ENCODE measurements at places on chromosomes 12 and 14.

DNA sequence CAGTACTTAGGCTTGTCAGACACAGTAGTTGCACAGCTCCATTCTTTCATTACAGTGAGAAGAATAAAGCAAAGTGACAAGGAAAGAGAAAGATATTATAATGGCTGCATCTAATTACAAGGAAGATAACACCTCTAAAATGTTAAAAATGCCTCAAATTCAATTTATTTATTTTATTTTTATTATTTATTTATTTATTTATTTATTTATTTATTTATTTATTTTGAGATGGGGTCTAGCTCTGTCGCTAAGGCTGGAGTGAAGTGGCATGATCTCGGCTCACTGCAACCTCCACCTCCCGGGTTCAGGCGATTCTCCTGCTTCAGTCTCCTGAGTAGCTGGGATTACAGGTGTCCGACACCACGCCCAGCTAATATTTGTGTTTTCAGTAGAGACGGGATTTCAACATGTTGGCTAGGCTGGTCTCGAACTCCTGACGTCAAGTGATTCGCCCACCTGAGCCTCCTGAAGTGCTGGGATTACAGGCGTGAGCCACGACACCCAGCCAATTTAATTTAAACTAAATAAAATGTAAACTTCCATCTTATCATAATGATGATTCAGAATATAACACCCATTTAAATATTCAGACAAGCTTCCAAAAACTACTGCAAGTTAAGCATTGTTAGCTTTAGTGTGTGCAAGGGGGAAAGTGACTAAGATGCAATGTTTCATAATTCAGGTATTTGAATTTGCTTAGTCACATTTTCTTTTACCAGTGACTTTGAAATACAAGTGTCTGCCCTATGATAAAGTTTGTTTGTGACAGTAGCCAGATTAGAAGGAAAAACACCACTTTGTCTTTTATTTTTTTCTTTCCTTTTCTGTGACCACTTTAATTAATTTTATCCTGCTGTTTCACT lies 2.4 kb upstream of the CFAP54 start:
- DNase-seq, result no peak

GRCh38 chr12:21818627-21819026 lies 44.1 kb upstream of the KCNJ8 start:
- DNase-seq, result no peak

- no peak for DNase-seq
Measured at GRCh38 chr14:35332517-35333263, 40.5 kb downstream of the PSMA6 start.

- no peak for DNase-seq
Measured at GRCh38 chr14:104971447-104972240, 6.5 kb downstream of the AHNAK2 start.

- DNase-seq, result no peak
Measured at GRCh38 chr12:56341616-56342015, 2.9 kb downstream of the IL23A start.

DNA sequence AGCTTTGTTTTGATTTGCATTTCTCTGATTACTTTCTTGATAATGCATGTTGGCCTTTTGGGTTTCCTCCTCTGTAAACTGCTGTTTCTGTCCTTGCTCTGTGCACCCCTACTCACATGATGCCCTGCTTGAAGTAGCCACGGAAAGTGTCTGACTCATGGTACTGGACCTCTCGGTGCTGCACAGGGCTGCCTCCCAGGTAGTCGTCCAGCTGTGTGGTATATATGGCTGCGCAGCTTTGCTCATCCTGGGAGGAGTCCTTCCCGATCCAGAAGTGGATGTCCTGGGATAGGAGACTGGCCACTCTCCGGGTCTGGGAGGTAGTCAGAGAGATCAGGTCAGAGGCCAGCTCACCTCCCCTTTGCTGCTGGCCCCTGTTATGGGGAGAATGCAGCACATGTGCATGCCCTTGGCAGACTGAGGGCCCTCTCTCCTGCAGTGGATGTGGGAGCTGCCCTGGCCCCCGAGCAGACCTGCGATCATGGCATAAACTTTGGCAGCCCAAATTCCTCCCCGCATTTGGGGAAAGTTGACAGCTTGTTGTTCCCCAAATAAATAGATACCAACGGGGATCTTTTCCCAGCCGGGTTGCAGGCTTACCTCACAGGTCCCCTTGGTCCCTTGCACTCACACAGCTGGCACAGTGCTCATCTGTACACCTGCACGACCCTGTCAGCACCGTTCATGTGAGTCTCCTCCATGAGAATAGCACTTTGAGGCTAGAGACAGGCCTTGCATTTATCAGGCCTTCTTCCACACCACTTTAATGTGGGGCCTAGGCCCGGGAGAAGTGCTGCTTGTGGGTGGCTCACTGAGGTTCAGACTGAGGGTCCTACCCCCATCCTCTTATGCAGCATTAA lies 5.2 kb downstream of the AVIL start:
- DNase-seq, result no peak

DNA sequence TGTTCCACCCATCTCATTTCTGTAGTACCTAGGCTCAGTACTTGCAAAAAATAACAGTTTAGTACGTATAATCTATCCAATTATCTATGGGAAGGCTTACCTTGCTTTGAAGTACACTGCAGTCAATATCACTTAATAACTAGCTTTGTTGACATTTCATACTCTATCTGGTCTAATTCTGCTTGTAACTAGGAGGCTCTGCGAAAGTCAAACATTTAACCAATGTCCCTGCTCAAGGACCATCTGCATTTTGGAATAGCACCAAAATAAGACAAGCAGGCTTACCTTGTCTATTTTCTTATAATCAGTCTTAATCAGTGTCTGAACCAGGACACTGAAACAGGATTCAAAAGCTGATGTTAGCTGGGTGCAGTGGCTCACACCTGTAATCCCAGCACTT lies 39.9 kb downstream of the SLC25A47 start:
- DNase-seq, result no peak

DNA sequence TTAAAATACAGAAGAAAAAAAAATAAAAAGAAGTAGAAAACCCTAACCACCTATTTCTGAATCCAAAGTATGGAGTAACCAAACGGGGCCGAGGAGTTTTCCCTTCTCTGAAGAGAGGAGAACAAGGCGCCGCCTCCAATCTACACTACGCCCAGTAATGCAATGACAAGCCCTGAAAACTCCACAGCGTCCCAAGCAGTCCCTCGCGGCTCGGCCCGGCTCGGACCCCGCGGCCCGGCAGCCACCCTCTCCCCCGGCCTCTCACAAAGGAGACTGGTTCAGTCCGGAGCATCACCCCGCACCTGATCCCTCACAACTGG lies 371 bp downstream of the CHD8 start:
- DNase-seq, result no peak

DNA sequence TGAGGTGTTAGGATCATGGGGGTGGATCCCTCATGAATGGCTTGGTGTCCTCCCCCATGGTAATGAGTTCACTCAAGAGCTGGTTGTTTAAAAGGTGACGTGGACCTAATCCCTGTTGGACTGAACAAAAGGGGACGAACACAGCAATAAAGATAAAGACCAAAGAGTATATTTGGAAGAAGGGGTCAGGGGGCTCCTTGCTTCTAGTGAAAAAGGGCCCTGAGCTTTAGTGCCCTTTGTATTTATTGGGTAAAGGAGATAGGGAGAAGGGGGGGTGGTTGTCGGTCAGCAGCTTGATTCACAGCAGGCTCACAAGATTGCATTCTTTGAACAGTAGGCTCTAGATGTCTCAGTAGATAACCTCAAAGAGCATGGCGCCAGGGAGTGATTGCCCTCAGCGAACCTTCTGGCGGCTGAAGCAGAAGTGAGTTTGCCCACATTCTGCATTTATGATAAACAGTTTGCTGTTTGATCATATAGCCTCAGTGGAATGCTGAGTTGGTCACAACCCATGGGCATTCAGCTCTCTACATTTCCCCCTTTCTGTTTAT lies 25.9 kb upstream of the MAPKAPK5 start:
- no peak for DNase-seq

DNA sequence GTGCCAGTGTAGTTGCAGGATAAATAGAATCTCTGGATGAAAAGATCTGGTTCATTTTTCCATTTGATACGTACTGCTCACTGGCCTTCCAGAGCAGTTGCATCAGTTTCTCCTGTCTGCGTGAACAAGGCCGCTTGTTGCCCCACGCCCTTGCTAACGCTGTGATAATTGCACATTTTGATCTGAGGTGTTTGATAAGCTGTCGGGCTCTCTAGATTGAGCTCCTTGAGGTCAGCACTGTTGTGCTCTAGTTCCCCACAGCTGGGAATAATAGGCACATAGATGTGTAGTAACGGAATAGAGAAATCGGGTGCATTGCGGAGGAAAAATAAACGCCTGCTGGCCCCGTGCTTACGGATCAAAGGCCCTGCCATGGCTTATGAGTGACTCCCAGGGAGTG lies 42.8 kb upstream of the TRAF3 start:
- no peak for DNase-seq

- DNase-seq, result no peak
Measured at GRCh38 chr12:62834971-62835547, 99.9 kb downstream of the PPM1H start.

DNA sequence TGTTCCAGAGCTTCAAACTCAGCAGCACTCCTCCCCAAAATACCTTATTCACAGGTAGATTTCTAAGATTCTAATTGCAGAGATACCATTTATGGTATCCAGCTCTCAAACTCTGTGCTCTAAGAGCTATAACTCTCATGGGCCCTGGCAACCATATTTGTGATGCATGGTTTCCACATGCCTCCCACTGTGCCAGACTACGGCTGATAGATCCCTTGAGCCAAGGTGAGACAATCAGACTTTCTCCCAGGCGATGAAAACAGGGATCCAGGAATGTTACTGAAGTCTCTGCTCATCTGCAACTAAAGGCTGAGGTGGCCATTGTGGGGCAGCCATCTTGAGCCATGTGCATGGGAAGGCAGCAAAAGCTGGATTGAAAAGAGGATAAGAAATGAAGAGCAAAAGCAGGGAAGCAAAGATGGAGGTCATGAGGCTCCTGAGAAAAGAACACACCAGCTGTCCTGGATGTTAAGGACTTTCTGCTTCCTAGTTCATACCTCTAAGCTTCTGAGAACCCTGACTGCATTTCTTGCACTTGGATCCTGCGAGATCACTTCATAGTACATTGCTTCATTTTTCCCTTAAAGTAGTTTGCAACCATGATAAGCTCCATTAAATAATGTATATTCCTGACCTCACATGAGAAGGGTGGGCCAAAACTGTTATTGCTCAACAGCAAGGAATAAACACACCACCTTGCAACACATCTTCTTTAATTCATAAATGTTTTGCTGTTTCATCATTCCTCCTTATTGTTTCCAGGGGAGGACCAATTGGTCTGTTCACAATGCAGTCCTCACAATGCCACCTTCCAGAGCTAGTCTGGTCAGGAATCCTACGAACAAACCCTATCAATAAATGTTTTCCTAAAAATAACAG lies 5.4 kb downstream of the EGLN3 start:
- no peak for DNase-seq

DNA sequence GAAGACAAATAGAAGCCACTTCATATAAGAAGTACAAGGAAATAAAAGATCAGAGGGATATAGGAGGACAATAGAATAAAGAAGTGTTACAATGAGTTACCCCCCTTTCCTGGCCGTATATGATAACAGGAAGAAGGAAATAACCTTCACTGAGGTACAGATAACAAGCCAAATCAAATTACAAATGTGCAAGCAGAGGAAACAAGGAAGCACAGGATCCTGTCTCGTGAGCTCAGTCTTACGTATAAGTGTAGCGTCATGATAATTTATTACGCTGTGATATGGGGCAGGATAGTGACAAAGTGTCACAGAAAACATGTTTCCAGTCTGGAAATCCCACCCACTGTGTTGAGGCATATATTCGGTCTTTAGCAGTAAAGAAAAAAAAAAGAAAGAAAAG lies 26.5 kb downstream of the CRACR2A start:
- no peak for DNase-seq

DNA sequence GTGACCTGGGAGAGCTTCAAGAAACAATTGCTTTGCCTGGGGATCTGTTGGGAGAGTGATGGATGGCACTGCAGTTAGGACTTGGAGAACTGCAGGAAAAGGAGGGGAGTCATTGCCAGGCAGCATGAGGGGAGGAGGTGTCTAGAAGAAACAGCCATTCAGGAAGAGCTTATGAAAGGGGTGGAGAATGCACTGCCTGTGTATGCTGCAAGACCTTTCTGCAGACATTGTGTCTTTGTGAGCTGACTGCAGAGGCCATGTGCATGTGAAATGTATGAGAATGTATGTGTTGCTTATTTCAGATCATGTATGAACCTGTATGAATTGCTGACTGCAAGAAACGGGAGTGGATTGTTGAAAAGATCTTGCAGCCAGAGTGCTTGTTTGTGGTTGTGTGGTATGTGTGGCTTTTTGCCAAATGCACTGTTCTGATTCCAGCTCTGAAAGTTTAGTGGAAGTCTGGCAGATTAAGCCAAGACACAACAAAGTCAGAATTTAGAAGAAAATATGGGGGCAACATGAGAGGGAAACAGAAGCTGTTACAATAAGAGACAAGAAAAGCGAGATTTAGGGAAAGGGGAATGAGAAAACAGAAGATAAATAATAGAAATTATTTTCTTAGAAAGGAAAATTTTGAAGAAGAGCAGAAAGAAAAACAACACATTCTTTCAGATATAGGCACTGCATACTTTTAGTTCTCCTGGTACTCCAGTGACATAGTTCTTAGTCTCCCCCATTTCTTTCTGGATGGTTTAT lies 9.8 kb upstream of the RIMKLB start:
- no peak for DNase-seq

GRCh38 chr12:116299064-116299463 lies 21.6 kb upstream of the MED13L start:
- no peak for DNase-seq

DNA sequence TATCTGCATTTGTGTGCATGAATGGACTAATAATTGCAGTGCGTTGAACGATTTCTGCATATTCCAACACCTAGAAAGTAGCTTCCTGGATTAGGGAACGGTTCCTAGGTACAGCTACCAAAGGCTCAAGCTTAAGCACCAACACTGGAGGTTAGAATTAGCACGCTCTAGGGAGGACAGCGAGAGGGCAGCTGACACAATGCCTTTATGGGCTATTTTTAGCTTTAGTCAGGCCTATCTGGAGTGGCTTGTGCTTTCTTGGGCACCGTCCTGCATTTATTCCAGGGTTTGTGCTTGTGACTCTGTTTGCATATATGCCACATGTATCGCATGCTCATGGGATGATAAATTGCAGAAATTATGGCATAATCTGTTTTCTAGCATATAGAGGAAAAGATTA lies 13.7 kb downstream of the ETV6 start:
- DNase-seq, result no peak

- no peak for DNase-seq
Measured at GRCh38 chr12:130491421-130492357, 154.0 kb downstream of the PIWIL1 start.

GRCh38 chr14:90521084-90521929 lies 124.5 kb downstream of the CALM1 start:
- DNase-seq, result no peak

GRCh38 chr14:90778571-90779255 lies 37.5 kb downstream of the TTC7B start:
- DNase-seq, result no peak

Measured in esophagus squamous epithelium (tissue), 5 donors.